ENCODE measurements at places on chromosomes 5 and 9. TPM values are rescaled to one million over a fixed set of nuclear protein-coding genes. Genes with fewer than 3 reads are reported as not detected.
A peak's percentile ranks its signal among the peaks of the same experiment; 100 is the strongest.

ARSK gene
- total RNA-seq, result 6.9 TPM

DNA sequence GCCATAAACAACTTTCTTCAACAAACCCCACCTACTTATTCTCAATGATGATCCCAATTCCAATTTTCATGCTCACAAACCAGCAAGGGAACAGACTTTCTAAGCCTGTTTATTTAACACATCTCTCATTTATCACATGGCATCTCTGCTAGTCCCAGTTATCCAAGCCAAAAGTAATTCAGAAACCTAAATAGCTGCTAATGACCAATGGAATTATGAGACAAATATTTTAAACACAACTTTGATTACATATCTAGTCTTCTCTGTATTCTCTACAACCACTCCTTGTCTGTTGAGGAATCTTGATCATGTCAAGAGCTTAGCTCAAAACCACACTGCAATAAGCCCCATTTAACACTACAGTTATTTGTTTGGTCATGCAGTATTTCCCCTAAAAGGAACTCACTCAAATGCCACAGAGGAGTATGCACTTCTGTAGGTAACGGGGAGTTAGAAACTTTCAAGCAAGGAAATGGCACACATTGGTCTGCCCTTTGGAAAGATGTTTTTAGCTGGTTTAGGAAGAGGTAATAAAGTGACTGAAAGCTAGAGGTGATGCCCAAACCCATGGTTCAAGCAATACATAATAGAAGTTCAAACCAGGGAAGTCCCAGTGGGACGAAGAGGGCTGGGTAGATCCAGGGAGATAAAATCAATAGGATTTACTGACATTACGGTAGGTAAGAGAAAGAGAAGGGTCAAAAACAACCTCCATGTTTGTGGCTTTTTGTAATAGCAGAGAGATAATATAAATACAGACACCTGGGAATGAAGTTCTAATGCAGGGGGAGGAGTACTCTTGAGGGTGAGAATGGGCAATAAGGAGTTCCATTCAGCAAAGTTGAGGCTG is 42.1 kb upstream of the HTR4 start:
- DNase-seq, result no peak

DNA sequence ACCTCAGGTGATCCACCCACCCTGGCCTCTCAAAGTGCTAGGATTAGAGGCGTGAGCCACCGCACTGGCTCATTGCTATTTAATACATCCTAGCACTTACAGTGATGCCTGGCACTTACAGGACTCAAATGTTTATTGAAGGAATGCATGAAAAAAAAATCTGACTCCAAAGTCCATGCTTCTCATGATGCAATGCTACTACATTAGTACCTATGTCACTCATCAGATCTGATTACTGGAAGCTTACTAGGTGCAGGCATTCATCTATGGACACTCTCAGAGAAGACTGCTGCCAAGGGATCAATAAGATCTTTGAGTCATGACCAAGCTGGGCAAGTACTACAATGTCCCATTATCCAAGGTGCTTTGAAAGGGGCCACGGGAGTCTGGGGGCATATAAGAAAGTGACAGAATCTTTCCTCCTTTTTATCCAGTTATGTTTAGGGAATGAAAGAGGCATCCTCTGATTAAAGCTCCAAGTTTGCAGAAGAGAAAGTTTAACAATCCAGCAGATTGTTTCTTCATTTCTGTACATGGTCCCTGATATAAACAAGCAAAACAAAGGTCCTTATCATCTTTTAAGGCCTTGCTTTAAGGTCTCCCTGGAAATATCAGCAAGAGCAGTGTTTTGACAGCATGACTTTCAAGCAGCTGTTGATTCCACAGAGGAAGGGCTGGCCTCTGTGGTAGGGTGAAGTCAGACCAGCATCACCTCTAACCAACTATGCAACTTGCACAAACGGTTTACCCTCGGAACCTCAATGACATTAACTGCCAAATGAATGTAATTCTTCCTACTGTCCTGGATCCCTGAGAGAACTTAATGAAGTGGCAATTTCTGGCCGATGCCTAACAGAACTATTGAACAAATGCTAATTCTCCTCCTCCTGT is 35.9 kb downstream of the ARPC5L start:
- no peak for DNase-seq

DNA sequence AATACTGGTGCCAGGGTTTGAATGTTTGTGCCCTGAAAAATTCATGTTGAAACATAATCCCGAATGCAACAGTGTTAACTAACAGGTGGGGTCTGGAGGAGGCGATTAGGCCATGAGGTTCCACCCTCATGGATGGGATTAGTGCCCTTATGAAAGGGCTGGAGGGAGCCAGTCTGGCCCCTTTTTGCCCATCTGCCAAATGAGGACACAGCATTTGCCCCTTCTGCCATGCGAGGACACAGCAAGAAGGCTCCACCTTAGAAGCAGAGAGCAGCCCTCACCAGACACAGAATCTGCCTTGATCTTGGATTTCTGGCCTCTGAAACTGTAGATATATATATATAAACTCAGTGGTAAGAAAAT is 32.6 kb upstream of the RNF130 start:
- no peak for DNase-seq

DIRAS2 gene
- total RNA-seq, result 5.8 TPM

GRCh38 chr5:106292654-106293053 is 1378.1 kb downstream of the EFNA5 start:
- DNase-seq, result no peak

- DNase-seq, result no peak
These were observed 78.6 kb downstream of the PDZD2 start for GRCh38 chr5:31717561-31717960.

GRCh38 chr9:115369322-115369957 is 251.5 kb upstream of the TNC start:
- DNase-seq, result no peak

SERINC5 gene
- total RNA-seq, result 70.2 TPM

GPX8 gene
- total RNA-seq, result 34.9 TPM

TRIP13 gene
- 0.89 TPM for total RNA-seq

DNA sequence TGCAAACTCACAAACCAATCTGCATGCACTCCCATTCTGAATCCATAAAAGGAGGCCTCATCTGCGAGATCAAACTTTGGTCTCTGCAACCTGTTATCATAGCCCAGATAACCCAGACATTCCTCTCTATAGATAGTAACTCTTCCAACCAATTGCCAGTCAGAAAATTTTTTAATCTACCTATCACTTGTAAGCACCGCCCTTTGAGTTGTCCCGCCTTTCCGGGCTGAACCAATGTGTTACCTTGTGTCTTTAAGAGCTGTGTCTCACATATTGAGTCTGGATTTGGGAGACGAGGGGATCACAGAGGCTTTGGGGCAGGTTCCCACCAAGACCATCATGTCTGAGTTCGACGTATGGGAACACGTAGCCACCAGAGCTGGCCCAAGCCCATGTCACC is 91.1 kb upstream of the PPP1R26 start:
- DNase-seq, result no peak

DNA sequence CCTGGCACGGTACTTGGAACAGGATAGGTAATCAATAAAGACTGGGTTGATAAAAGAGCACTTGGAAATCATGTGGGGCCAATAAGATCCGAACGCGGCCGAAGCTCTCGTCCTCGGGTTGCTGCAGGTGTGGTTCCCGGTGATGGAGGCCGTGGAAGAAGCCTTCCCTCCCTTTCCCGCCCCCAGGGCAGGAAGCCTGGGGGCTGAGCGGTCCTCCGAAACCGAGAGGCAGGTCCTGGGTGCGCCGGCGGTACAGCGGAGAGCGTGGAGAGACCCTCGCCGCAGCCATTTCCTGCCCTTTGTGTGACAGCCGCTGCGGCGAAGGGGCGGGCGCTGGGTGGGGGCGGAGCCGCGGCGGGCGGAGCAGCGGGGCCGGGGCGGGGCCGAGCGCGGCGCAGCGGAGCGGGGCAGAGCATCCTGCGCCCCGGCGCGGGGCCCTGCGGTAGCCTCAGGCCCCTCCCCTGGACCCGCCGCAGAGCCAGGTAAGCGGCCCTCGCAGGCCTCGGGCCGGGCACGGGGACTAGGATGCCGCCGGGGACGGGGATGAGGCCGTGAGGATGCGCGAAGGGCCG is at the start of gene CYFIP2:
CYFIP2 (plus strand) TSS at position 410 of the 572 bp plus-strand sequence. CDS start 19,239 bp downstream, outside the sequence.
- DNase-seq, result peak; percentile 72

GRCh38 chr5:40260361-40260760 is 419.4 kb upstream of the PTGER4 start:
- DNase-seq, result peak; percentile 58

DNA sequence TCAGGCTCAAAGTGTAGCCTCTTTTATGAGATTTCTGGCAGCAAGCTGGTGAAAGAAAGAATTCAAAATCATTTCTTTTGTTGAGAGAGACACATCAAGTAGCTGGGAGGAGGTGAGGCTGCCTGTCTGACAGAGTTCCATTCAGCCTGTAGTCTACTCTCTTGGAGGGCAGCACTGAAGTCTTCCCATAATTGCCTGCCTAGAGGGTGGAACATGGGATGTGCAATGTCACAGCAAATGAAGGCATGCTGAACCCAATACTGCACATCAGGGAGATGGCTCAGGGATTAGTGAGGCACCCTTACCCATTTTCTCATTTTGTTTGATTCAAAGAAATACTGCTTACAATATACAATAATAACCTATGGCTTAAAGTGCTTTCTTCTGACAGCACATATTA is 475.7 kb downstream of the TMEM232 start:
- no peak for DNase-seq

DNA sequence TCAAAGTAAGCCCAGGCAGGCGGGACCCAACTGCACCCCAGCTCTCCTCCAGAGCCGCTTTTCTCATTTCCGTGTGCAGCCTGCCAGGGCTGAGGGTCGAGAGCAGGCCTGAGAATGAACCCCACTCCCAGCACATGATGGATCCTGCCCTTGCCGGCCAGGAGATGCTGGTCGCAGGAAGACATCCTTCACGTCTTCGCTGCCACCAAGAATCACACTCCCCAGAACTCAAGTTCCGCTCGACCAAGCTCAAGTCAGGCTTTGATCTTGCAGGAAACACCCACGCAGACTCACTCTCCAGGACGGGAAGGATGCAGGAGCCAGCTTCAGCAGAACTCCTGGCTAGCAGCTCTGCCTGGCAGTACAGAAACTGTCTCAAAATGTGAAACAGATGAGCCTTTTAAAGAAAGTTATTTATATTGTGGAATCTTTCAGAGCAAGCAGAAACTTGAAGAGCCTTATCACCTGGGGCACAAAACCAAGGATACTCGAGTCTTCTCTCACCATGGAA is 102.4 kb downstream of the ROR2 start:
- peak; percentile 60 for DNase-seq

- no peak for DNase-seq
These were observed 163.0 kb upstream of the CCDC152 start for GRCh38 chr5:42593591-42593990.

DNA sequence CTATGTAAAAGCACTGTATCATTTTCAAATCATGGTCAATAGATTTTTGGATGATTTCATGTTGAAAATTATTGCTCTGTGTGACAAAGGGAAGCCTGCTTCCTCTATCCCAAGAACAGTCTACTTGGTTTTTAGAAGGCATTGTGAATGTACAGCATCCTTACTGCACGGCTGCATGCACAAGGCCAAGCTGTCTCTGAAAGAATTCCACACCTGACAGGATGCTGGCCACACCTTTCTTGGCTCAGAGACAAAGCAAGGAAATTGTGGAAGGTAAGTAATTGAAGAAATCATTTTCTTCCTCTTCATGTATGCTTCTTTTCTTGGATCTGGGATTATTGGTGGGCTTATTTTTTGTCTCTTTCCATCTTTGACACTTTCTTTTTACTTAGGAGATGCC is 53.7 kb upstream of the VCAN start:
- DNase-seq, result no peak

DNA sequence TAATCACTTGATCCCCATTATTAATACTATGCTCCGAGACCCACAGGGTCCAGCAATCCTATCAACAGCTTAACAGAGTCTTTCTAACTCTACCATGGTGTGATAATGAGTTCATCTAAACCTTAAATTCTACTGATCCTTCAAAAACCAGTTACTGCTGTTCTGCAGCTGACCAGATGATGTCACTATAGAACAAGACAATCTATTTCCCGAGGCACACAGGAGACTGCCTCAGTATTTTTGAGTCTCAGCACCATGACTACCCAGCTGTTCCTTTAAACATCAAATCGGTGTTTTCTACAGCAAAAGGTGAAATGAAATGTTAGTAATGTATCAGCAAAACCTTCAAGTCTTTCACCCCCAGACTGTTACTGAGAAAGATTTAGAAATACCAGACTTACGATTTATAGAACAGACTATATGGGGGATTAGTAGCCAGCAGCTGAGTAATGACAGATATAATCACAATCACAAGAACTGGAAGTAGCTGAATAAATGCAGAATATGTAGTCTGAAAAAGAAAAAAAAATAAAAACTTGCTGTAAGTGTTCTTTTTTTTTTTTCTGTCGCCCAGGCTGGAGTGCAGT is 16.9 kb downstream of the DNAJC18 start:
- no peak for DNase-seq

GAS1 gene
- total RNA-seq, result 47.5 TPM

DNA sequence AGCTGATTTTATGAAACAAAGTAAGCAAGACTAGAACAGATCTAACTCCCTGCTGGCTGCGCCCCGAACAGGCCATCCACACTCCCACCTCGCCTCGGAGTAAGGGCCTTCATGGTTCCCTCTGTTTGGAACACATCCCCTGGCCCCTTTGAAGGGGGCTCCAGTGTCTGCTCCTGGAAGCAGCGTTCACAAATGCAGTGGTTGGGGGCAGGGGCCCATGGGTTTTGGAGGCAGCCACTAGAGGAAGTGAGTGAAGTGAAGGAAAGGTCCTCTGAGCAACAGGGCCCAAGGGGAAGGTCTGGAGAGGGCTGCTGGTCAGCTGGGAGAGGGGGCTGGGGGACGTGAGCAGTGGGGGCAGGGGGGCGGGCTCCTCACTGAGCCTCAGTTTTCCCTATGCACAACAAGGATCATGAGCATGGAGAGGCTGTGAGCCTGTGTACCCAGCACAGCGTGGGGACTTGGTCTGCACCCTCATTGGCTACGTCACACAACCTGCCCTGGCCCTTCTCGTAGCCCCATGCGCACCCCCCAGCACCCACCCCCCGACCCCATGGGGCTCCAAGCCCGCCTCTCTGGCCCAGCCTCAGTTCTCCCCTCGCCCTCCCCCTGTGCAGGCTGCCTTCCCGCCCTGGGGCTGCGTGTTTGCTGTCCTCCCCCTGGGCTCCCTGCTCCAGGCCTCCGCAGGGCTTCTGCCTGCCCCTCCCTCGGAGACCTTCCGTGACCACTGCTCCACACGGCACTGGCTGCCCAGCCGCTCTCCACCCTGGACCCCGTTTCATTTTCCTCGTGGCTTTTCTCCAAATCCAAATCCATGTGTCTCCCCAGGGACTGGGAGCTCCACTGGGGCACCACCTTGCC is 39.5 kb downstream of the RASGEF1C start:
- no peak for DNase-seq

DNA sequence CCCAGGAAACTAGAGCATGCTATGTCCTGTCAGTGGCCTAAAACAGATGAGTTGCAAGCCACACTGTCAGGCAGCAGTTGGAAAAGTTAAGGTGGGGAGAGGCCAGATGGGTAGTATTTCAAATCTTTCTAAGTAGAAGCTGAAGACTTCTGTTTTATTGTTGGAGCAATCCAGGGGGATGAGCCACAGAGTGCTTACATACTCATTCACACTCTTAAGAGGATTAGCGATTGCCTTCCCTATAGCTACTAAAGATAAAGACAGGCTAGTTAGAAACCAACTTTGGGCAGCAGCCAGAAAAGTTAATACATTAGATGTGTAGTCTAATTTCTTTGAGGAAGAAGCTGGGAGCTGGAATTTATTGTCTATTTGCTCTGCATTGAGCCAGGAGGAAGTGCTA is 61.7 kb upstream of the ELAVL2 start:
- DNase-seq, result no peak

Measured in sciatic nerve (tissue), 2 donors.